Activated CD8-positive, alpha-beta memory T cell treated with anti-CD3 and anti-CD28 coated beads, Interleukin-2, amount 50 U/mL, for 48 hours (primary cell): ENCODE measurements at places on chromosomes 11 and 22.
A peak's percentile ranks its signal among the peaks of the same experiment; 100 is the strongest.

GRCh38 chr11:2869561-2870427 lies 15.8 kb downstream of the CDKN1C start:
- no peak for DNase-seq

DNA sequence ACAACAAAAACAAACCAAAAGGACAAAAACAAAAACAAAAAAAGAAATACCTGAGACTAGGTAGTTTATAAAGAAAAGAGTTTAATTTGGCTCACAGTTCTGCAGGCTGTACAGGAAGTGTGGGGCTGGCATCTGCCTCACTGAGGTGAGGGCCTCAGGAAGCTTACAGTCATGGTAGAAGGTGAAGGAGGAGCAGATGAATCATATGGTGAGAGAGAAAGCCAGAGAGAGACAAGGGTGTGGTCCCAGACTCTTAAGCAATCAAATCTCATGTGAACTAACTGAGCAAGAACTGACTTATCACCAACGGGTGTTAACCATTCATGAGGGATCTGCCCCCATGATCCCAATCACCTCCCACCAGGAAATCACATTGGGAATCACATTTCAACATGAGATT lies 58.8 kb upstream of the ZBED5 start:
- no peak for DNase-seq

GRCh38 chr11:46649180-46649738 lies 31.9 kb downstream of the ATG13 start:
- DNase-seq, result no peak

DNA sequence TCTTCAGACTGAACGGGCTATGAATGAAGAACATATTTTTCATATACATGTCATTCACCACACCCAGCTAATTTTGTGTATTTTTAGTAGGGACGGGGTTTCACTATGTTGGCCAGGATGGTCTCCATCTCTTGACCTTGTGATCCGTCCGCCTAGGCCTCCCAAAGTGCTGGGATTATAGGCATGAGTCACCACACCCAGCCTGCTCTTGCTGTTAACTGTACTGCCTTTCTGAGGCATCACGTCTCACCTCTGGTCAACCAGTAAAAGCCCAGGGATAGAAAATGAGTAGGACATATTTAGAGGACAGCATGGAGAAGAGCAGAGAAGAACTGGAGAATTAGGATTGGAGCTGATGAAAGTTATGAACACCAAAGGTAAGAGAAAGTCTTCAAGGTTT lies 55.6 kb downstream of the APOL3 start:
- DNase-seq, result no peak

DNA sequence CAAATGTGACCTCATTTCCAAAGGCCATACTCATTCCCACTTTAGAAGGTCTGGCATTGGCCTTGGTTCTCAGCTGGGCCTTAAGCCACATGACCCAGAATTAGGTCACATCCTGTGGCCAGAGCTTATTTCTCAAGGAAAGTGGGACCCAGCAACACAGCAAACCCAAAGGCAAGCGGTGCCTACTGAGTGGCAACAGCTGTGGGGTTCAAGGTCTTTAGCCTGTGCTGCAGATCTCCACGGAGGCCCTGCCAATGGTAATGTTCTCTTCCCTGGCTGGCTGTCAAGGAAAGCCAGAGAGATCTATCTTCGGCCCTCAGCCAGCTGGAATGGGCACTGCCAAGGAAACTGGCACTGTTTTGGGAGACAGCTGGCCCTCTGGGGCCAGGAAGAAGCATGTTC lies 41.5 kb upstream of the TP53I11 start:
- DNase-seq, result peak; percentile 42

DNA sequence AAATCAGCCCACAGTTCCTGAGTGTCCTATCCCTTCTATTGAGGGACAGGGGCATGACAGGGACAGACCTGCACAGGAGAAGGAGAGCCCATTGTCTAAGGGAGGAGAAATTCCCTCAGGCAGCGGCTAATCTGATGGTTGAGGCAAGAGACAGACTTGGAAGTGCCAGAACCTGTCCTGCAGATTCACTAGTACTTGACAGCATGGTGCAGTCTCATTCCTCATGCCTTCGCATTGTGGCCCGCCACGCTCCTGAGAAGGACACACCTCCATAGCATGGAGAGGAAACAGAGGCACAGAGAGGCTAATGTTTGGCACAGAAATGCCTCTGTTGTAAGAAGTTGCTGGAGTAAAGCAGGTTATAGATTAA lies 3.2 kb downstream of the P2RY6 start:
- DNase-seq, result no peak

DNA sequence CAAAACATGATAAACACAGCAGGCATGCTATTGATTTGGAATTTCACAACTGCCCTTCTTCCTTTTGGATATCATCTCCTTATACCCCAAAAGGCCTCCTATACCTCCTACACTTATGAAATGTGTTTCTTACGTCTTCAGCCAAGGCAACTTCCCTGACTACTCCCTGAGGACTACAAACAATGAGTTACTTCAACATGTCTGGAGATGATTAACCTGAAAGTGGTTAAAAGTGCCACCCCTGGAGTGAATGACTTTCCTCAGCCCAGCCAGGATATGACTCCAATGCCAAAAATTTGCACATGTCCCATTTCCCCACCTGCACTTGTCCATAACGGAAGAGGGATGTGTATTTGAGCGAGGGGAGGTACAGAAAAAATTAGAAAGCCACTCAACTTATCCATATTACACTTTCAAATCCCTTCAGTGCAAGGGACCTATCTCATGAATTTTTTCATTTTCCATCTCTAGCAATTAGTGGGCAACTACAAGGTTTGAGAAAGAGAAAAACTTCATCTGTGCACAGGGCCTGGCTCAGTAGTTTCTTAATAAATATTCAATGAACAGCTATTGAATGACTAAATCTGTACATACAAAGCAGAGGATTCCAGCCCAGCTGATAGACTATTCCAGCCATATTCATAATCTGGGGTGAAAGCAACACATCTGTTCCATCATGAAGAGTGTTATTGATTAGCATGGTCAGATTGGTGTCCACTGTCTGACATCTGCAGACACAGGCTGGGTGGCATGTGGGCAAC lies 36.8 kb downstream of the KIRREL3 start:
- no peak for DNase-seq

DNA sequence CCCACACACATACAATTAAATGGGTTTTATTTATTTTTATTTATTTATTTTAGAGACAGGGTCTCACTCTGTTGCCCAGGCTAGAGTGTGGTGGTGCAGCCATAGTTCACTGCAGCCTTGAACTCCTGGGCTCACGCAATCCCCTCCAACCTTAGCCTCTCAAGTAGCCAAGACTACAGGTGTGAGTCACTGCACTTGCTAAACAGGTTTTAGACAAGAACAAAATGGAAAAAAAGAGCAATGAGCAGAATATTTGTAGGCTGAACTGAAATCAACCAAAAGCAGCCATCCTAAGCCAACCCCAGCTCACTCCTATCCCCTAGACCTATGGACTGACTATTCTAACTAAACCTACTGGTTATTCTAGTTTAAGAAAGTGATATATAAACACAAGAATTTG lies 37.8 kb downstream of the MRE11 start:
- DNase-seq, result no peak

GRCh38 chr22:19932367-19933206 lies 9.0 kb upstream of the COMT start:
- DNase-seq, result no peak

- no peak for DNase-seq
These were observed 1165.7 kb downstream of the BRD1 start for GRCh38 chr22:48661984-48662383.

DNA sequence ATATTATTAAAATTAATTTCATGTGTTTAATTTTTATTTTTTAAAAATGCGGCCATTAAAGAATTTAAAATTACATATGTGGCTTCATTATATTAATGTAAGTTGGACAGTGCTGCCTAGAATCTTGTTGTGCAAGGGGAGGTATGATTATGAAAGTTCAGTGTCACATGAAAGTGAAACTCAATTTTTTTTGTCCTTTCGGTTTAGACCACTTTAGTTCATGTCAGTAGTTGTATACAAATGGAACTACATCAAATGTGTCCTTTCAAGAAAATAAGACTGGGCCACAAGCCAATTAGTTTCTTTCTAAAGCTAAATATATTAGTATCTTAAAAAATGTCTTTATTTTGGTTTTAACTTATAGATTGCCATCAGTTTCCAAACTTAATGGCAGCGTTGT lies 35.7 kb downstream of the TBCEL start:
- DNase-seq, result no peak

DNA sequence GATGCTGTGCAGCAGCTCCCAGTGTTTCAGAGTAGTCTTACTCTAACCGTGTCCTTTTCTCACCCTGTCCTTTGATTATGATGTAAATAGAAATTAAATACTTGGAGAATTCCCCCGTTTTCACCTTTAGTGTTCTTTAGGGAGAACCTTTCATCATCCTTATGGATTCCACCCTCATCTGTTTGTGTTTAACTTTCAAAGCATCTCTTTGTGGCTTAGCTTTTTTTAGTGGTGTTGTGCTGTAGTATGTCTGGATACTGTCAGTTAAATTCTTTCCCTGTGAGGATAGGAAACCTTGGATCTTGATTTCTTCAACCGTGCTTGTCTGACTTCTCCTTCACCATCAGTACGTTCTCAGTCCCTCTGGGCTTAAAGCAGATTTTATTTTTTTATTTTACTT lies 48.5 kb downstream of the PPP6R3 start:
- DNase-seq, result no peak

DNA sequence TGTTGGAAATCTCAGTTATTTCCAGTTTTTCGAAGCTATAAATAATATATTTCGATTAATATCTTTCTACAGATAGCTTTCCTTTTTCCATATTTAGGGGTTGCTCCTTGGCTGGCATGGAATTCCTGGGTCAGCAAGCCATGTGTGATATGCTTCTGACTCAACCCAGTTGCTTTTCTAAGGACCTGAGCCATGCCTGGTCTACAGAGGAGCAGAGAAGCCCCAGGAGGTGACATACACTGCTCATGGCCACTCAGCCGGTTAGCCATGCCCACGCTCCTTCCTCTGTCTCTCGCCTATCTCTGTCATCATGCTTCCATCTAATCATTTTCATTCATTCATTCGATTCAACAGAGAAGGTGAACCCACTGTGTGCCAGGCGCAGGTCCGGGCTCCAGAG lies 23.2 kb upstream of the PDGFB start:
- no peak for DNase-seq

GRCh38 chr11:96229354-96229977 lies 113.5 kb downstream of the MAML2 start:
- no peak for DNase-seq

DNA sequence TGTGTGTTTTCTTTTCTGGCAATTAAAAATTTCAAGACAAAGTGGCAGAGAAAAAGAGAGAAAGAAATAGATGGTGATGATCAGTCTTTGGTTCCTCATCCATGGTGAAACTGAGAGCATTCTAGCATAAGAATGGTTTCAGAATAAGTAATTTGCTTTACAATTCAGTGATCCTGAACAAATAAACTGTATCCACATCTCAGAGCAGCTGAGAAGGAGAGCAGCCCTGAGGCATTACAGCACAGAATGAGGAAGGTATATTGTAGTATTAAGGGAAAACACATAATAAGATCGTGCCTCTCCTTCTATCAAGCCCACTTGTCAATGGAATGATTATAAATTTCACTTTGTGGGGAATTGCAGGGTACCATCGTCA lies 17.4 kb downstream of the LUZP2 start:
- DNase-seq, result no peak

DNA sequence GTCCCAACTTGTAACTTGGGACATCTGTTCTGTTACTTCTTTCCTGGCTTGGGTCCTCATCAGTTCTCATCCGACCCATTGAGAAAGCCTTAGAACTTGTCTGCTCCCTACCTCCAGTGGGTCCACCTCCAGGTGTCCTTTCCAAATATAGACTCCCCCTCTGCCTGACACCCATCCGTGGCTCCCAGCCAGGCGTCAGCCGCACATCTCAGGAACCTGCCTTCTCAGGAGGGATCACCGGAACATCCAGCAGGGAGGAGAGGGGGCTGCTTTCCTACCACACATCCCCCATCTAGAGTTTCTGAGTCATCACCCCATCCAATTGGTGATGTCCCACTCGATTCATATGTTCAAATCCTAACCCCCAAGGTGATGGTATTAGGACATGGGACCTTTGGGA lies 36.5 kb downstream of the C11orf91 start:
- DNase-seq, result no peak

DNA sequence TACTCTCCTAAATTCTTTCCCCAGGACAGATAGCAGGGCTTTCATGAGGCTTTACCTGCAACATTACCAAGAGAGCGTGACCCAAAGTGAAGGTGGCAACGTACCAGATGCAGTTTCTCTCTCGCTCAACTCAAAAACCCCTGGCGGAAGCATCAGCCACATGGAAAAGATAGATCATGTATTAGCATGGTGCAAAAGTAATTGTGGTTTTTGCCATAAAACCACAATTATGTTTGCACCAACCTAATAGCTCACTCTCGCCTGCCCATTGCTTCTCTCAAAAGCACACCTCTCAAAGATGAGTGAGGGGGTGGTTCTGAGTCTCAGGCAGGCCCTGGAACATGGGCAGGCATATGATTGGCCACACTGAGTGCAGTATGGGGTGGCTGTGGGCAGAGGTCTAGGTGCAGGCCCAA lies 7.0 kb downstream of the MS4A6A start:
- DNase-seq, result no peak

- DNase-seq, result peak; percentile 74
These were observed 8.8 kb upstream of the PDGFB start for GRCh38 chr22:39253435-39254070.

DNA sequence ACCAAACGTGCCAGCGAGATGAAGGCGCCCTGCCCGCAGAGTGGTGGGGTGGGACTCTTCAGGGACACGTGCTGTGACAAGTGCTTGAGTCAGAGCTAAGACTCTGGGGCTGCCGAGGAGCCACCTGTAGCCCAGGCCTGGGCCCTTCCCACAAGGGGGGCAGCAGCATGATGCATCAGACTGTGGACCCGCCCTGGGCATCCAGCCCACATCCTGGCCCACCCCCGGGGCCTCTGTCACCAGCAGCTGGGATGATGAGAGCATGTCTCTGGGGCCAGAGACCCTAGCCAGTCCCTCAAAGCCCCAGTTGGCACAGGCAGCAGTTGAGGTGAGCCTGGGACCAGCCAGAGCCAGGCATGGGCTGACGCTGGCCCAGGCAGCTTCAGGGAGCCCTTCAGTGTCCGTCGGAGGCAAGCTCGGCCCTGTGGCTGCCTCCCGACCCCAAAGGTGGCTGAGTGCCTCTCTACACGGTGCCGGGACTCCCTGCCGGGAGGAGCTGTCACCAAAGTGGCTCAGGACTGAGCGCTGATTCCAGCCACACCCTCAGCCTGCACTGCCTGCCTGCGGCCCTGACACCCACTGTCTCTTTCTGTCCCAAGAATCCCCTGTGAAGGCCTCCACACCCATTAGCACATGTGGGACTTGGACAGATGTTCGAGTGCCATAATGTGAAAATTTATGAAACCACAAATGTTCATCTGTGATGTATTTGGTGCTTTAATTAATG lies 41.3 kb downstream of the CDKN1C start:
- no peak for DNase-seq

DNA sequence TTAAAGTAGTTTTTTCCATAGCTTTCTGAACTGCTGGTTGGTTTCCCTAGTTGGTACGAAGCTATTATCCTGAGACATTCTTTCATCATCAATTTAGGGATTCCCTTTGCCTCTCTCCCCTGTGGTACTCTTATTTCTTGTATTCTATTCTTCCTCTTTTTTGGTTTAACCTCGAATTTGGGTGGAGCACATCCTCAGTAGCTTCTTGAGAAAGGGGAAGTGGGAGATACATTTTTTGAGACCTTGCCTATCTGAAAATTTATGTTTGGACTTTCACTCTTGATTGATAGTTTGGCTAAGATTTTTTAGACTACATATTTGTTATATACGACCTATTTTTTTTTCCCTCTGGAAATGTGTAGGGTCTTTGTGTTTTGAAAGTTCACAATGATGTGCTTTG lies 121.7 kb upstream of the ZBED5 start:
- DNase-seq, result no peak
